ENCODE measurements at places on chromosomes 6 and 20. TPM values are rescaled to one million over a fixed set of nuclear protein-coding genes. Genes with fewer than 3 reads are reported as not detected.

DNA sequence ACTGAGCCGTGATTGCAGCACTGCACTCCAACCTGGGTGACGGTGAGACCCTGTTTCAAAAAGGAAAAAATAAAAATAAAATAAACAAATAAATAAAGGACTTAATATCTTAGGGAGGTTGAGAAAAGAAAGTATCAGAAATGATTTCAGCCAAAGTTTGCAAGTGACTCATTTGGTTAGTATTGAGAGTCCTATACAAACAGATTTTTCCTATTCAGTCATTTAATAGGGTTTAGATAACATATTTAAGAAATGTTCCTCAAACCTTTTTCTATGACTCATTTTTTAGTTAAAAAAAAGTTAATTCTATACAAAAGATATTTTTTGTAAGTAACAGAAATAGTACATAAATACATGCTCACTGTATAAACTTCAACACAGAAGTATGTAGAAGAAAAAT is 235.1 kb downstream of the GJA1 start:
- no peak for DNase-seq

- no peak for DNase-seq
These were observed 3.1 kb downstream of the CRYBG1 start for GRCh38 chr6:106363401-106364138.

MAP3K4 gene
- 44.2 TPM for total RNA-seq

DNA sequence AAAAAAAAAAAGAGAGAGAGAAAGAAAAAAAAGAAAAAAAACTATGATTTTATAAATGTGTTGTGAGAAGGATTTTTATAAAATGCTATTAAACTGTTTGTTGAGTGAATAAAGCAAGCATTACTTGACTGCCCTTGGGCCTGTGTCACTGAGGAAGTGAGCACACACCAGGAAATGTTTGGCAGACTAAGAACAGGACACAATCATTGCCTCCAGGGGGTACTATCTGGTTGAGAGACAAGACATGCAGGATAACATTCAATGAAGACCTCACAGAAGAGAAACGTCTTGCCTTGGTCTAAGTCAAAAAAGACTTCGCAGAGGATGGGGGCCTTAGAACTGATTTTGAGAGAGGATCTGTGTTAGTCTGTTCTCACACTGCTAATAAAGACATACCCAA is 40.6 kb downstream of the MTFR2 start:
- no peak for DNase-seq

GRCh38 chr6:11432713-11433450 is 104.7 kb upstream of the TMEM170B start:
- DNase-seq = no peak

- no peak for DNase-seq
These were observed 10.9 kb downstream of the TPBG start for GRCh38 chr6:82374516-82374915.

DNA sequence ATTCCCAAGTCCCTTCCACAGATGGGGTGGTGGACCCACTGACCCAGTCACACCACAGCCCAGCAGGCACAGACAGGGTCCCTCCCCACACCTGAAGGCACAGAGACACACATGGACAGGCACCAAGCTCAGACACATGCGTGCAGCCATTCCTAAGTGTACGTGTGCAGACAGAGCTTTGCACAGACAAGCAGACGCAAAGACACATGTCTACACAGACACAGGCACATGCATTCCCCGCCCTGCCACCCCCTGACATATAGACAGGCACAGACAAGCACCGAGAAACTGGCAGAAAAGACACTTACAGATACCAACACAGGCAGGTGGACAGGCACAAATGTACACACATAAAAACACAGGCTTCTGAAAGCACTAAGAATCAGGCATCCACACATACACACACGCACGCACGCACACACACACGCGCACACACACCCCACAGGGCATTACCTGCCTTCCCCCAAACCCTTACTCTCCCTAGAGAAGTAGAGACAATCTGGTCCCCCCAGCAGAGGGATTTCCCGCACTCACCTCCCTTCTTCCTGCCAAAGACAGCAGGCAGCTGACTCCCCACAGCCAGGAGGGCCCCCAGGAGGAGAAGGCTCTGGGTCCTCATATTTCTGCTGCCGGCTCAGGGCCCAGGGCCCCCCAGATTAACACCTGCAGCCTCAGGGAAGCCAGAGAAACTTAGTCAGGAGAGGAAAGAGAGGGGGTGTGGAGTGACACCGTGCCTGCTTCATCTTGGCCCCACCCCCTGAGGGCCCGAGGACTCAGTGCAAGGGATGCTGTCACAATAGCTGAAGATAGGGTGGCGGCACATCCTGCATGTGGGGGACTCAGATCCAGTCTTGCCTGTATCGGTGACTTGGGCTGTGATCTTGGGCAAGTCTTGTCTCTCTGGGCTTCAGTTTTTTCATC is at the start of gene WFDC5:
TSS of gene WFDC5 (minus strand) at position 710 of the 921 bp plus-strand sequence. CDS start at position 619, 91 bp downstream.
- DNase-seq = no peak

- no peak for DNase-seq
These were observed 561 bp downstream of the KAT14 start for GRCh38 chr20:18138266-18138582.

DNA sequence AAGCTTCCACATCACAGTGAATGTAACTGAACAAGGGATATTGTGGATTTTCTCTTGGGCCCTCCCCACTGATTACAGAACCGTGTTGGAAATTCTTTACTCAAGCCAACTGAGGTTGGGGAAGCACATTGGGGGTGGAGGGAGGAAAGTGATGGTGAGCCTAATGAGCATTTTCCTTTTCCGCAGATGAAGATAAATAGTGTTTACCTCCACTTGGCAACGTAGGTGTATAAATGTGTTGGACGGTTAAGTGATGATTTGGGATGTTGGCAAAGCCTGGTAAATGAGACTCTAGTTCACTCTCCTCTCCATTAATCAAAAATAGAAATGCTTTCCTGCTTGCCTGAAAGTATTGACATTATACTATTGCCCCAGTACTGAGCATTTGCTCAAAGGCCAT is 27.1 kb upstream of the NRN1 start:
- no peak for DNase-seq

COX4I2 gene
- not detected for total RNA-seq

Data from neural progenitor cell (in vitro differentiated cells).